Smooth muscle cell of the brain vasculature (primary cell): ENCODE measurements at places on chromosomes 5 and 9.

DNA sequence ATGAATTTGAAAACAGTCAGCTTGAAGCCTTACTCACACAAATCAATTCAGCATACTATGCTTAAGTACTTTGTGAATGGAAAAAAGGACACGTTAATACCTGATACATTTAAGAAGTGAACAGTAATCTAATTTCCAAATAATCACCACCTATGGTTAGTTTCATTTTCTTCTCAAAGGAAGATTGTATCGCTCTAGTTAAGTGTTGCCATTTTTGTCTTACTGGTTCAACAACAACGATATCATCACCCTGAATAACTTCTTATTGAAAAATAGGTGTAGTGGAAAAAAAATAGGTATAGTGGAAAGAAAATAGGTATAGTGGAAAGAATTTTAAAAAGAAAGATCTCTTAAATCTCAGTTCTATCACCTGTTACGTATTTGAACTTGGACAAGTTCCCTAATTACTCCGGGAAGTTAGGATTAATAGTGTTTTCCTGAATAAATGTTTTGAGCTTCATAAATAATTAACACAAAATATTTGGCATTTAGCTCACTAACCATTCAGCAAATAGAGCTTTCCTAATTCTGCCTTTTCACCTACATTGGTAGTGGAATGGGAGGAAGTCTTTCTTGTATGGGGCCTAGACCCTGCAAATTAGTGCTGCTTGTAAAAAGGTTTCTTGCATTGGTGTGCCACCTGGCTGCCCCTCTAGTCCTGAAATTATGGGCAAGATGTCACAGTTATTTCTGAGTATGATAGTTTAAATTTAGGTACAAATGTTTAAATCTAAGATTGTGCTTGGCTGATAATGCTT is 502.6 kb upstream of the NMUR2 start:
- no peak for DNase-seq

DNA sequence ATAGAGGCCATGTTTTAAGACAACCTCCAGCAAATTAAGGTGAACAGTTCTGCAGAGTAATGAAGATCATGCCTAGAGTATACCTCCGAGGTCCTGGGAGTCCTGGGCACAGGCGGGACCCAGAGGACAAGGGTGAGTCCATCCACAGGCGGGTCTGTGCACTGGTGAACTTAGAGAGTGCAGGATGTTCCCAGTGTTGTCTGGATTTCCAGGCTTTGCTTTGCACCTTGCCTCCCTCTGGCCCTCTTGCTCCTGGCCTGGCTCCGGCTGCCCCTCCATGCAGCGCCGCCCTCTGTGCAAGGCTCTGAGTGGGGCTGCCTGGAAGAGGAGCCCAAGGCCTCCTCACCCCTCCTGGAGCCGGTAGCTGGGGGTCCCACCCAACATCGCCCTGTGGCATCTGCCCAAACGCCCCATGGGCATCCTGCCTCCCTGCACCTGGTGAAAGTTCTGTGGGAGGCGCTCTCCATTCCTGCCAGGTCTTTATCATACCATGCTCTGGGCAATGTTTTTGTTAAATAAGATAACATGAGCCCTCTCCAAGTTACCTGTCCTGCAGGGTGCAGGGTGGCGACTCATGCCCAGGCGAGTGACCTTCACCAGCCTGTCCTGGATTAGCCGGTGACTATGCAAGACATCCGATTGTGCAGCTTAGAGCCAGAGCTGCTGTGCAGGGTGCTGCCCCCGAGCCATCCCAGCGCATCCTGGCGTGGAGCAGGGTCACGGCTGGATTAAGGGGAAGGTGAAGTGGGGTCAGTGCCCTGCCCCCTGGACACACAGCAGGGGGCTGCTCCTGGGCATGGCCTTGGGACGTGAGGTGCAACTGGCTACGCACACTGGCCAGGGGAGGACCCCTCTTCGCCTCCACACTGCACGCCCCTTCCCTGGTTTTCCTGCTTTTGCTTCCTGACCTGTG is 41.3 kb upstream of the LPCAT1 start:
- DNase-seq = no peak

DNA sequence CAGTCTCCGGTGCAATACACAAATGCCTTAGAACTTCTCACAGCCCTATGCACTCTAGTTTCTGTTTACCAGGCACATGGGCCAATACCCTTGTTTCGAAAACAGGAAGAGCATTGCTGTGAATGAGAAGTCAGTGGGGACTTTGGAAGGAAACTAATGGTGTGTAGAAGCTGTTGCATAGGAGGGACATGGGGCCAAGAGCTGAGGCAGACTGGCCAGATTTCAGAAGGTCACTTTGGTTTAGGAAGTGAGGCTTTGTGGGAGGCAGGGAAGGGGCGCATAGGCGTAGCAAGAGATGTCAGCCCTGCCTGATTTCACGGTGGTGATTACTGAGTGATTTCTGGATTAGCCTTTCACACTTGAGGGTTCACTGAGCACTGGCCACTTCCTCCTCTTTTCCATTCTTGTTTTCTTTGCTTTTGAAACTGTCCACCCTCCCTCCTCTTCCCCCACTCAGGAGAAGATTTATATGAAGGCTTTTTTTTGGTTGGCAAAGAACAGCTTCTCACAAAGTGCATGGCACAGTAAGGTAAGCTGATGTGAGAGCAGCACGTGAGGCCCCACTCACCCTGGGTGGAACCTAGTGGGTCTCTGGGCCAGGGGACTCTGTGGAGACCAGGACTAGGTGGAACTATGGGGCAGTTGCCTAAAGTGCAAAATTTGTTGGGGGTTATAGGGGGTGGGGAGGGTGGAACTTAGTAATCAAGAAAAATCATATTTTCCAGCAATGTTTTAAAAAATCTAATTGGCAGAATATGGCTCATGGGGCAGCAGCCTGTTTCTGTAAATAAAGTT is 6.1 kb upstream of the TMEM252 start:
- DNase-seq = no peak

GRCh38 chr5:32511776-32512374 is 67.3 kb upstream of the ZFR start:
- no peak for DNase-seq

DNA sequence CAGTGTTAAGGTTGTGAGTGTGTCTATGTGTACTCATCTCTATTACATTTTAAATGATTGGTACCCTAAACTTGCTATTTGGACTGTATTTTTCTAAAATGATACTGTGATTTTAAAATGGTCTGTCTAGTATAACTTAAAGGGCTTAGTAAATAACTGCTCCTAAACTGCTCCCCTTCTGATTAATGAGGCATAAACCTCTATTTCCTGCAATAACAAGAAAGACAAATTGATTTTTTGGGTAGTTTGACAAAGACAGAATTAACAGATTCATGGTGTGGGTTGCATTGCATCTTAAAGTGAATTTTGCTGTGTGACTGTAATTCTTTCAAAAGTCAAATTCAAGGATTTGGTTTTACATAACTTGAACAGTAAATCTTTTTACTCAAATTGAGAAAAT is 8.1 kb upstream of the LRRTM2 start:
- DNase-seq = no peak

- no peak for DNase-seq
Observed at GRCh38 chr5:107915176-107915812, 244.6 kb upstream of the EFNA5 start.

GRCh38 chr5:80246995-80247729 is 8.7 kb downstream of the SERINC5 start:
- no peak for DNase-seq

GRCh38 chr5:76641514-76642120 is 18.4 kb upstream of the F2RL2 start:
- DNase-seq = peak; percentile 62

GRCh38 chr5:143056792-143057579 is 286.8 kb downstream of the ARHGAP26 start:
- no peak for DNase-seq

- no peak for DNase-seq
Observed at GRCh38 chr9:132488626-132489025, 78.6 kb downstream of the CFAP77 start.

GRCh38 chr5:149605354-149605997 is 24.2 kb downstream of the ARHGEF37 start:
- no peak for DNase-seq

GRCh38 chr5:138402640-138403039 is 36.2 kb upstream of the REEP2 start:
- no peak for DNase-seq

DNA sequence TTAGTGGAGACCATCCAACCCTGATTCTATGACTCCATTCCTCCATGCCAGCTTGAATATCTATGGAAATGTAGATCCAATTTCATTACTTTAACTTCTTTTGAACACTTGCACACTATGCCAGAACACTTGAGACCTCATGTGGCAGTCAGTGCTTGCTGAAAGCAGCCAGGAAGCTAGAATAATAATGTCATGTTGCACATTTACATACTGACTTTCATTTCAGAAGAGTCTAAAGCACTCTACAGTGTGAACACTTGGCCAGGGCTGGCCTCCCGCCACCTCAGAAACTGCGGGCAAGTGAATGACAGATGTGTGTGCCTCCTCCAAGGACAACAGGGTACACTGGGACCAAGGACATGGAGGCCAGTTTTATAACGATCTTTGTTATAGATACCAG is 97.3 kb downstream of the SLF1 start:
- DNase-seq = no peak

- no peak for DNase-seq
Observed at GRCh38 chr5:133658327-133658726, 46.0 kb upstream of the FSTL4 start.

GRCh38 chr5:144298658-144299057 is 128.0 kb downstream of the KCTD16 start:
- DNase-seq = no peak

DNA sequence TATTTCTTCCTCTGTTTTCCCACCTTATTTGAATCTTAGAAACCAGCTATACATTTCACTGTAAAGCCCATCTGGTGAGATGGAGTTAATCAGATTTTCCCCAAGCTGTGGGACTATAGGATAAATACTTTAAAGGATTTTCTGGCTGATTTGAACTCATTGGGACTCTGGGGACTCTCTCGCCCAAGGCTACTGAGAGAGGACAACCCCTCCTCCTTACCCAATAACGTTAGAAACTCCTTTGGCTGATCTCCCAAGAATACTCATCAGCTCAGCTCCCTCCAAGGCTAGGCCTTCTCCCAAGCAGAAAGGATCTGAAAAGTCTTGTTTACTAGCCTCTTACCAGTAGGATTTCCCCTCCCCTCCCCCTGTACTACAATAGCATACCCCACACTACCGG is 1.5 kb upstream of the GLRA1 start:
- DNase-seq = no peak

DNA sequence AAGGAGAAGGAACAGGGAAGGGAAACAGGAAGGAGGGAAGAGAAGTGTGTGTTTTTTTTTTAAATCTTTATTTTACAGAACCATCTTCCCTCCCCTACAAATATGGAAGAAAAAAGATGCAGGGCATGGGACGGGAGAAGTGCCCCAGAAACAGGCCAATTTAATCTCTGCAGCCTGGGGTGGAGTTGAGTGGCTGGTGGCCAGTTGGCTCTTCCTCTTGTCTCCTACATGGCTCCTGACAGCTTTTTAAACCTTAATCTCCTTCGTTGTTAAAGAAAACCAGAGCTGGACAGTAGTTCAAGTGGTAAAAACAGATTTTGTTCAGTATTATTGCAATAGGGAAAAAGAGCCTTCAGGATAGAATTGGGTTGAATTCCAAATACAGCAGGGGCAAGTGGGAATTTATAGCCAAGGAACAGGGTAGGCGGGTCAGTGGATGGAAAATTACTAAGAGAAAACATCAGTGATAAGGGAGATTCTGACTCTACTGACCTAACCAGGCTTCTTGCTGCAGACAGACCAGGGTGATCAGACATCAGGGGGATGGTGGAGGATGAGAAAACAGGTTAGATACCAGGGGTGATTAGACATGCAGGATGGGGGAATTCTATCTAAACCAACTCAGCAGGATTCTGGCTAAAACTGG is 125.1 kb upstream of the CLINT1 start:
- DNase-seq = no peak
